ENCODE measurements at places on chromosomes 2 and 18.

GRCh38 chr2:188628989-188629752, 337.5 kb downstream of the GULP1 start:
- peak; percentile 65 for DNase-seq

GRCh38 chr18:59767732-59768131, 70.5 kb upstream of the CCBE1 start:
- no peak for DNase-seq

GRCh38 chr18:37568671-37569070, 3.1 kb upstream of the CELF4 start:
- no peak for DNase-seq

DNA sequence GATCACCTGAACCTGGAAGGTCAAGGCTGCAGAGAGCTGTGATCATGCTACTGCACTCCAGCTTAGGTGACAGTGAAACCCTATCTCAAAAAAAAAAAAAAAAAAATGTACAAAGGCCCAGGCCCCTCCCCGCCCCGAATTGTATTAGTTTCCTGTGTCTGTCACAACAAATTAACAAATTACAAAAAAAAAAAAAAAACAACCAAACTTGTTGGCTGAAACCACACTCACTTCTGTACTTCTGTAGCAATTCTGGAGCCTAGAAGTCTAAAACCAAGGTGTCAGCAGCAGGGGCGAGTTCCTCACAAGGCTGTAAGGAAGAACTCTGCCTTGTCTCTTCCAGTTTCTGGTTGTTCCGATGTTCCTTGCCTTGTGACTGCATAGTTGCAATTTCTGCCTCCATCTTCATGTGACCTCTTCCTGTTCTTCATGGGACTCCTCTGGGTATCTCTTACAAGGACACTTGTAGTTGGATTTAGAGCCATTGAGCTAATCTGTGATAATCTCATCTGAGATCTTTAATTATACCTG, 100.8 kb upstream of the ZSWIM2 start:
- DNase-seq: no peak

GRCh38 chr2:29920631-29921559, 491 bp downstream of the ALK start:
- DNase-seq: peak; percentile 60

DNA sequence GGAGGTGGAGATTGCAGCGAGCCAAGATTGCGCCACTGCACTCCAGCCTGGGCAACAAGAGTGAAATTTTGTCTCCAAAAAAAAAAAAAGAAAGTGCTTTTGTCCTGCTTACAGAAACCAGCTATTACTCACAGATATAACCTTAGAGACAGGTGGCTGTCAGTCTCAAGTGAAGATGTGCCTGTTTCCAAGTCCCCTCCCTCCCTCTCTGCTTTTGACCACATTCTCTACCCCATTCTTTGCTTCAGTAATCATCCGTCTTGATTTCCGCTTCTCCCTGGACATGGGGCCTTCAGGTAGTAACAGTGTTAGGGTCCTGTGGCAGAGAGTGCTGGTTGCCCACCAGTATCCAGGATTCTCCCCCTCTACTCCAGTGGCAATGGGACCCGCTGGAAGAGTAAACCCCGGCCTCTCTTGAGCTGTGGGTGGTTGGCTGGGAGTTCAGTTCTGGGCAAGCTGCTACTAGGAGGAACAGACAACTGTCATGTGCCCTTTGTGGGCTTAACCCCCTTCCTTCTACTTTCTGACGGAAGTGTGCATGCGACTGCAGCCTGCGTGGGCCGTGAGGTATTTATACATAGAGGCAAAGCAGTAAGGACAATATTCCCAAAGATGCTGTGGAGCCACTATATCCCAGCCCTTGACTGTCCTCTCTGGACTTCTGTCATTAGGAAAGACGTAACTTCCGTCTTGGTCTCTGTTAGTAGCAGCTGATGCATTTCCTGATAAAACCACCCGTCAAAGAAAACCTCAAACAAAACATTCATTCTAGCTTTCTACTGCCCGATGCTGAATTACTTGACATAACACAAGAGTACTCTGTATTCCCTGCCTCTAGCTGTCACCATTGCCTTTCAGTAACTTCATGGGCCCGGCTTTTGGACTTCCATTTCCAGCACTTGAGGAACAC, 17.8 kb downstream of the PDCL3 start:
- DNase-seq: no peak

- DNase-seq: no peak
These were observed 766.8 kb upstream of the FAM98A start for GRCh38 chr2:34365932-34366331.

- DNase-seq: no peak
These were observed 19.8 kb downstream of the CCT7 start for GRCh38 chr2:73253901-73254300.

DNA sequence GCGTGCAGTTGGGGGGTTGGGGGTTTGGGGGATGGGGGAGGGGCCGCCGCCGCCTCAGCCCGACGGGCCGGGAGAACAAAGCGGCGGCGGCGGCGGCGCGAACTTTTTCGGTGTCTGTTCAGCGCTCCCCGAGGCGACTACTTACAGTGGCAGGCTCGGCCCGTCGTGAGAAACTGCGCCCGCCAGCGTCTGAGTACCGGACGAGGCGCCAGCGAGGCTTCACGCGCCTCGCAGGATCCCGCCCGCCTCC, 172 bp downstream of the PRKD3 start:
- peak; percentile 91 for DNase-seq

DNA sequence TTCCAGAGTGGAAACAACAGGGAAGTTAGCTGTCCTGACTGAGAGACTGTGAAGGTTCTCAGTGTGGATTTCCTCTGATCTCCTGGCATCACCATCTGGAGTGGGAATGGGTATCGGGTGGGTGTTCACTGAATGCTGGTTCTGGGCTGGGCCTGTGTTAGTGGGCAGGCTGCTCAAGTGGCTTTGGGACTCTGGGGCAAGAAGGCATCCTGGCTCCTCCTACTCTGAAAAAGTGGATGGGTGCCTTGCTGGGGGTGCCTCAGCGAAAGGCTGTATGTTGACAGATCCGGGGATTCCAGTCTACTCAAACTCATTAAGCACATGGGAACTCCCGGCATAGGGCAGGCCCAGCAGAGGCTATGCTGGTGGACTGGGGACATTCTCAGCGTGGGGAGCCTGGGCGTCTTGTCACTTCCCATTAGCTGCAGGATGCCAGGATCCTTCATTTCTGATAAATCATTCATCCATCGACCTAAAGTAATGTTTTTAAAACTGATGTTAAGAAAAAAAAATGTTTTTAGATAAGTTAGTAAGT, 27.5 kb upstream of the CHRNA1 start:
- DNase-seq: no peak

GRCh38 chr2:42792087-42792582, 248 bp downstream of the HAAO start:
- no peak for DNase-seq

DNA sequence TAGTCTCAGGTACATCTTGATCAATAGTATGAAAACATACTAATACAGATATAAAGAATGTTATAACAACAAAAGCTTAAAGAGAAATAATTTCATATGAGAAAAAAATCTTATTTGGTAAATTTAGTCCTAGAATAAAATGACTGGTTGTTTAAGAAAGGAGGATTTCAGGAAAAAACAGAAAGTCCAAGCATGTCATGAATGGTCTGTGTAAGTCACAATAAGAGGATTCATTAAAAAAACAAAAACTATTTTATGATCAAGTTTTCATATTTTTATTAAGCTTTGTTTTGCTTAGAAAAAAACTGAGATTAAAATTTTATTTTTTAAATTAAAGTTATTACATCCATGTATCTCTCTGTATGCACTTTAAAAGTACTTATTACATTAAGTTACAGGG, 353.9 kb upstream of the SPHKAP start:
- no peak for DNase-seq

GRCh38 chr2:222307143-222307756, 8.5 kb upstream of the PAX3 start:
- DNase-seq: no peak

- DNase-seq: no peak
These were observed 115.9 kb upstream of the SYT4 start for GRCh38 chr18:43393174-43393573.

DNA sequence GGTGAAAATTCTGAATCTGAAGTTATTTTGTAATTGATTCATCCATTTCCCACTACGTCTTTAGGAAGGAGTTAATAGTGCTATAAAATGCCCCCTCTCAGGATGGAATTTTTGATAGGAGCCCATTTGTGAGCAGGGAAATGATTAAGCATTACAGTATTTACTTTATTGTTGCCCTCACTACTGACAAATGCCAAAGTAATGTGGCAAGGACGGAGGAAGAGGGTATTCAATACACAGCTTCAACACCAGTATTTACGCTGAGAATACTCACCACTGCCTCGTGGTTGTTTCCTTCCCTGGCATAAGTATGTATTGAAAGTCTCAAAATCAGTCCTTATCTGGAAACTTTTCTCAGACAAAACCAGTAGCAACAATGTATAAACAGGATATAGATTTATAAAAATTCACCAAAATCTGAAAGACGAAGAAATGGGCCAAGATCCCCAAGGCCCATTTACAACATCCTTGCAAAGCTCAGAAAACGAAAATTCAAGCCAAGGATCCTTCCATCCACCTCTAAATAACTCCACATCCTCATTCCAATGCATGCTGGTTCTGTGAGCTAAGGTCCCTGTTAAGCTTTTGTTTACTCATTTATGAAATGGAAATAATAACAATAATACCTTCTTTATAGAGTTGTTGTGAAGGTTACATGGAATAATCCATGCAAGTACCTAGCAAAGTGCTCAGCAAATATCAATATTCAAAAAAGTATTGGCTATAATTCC, 29.3 kb downstream of the FEZ2 start:
- no peak for DNase-seq

DNA sequence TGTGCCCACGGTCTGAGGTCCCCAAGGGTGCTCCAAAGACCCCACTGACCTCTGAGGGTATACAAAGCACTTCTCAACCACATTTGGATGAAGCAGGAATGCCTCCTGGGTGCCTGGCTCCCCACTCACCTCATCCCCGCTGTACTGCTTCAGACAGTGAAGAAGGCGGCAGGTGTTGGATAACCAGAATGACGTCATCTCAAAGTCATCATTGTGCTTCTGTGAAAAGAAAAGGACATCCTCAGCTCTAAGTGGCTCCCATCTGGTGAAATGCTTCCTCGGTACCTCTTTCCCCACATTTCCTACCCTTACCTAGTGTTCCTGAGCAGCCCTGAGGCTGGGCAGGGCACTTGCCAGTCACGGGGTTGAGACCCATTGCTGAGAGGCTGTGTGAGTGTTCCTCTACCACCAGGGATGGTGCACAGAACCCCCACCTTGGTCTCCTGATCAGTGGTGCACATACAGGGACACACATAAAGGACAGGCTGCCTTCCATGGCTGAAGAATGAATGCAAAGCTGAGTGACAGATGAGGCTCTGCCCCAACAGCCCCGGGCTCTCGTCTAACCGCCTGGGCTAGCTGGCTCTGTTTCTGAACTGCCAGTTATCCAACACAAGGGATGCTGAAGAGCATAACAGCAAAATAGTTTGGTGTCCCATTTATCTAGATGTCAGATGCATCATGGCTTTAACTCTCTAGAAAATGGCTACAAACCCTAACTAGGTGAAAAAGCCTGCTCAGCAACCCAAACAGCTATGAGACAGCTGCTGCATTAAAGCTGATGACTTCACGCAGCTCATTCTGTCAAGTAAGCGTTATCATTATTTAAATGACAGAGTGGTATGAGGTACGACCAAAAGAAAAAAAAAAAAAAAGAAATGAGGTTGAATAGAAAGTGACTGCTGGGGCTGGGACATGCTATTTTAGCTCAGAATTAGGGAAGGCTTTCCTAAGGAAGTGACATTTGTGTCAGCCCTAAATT, 28.2 kb upstream of the ACAA2 start:
- no peak for DNase-seq

GRCh38 chr2:221310730-221311129, 261.4 kb downstream of the EPHA4 start:
- DNase-seq: no peak

- no peak for DNase-seq
These were observed 102.5 kb downstream of the RIT2 start for GRCh38 chr18:43012951-43013350.

- DNase-seq: no peak
These were observed 62.7 kb downstream of the RTP5 start for GRCh38 chr2:241931976-241932898.

DNA sequence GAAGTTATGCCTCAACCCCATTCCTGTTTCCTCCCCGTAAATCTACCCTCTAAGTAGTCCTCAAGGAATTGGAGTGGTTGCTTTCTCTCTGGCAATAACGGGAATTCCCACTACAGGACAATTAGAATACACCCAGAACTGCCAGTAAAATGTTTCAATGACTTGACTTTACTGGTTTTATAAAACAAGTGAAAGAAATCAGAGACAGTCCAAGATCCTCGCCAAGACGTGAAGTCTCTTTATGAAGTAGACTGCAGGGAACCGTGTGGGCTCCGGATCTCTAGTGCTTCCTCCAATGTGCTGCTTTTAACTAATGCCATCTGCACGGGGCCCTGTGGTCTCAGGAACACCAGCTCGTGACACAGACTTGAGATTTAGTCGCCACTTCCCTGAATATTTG, 101.4 kb downstream of the CPO start:
- DNase-seq: no peak

DNA sequence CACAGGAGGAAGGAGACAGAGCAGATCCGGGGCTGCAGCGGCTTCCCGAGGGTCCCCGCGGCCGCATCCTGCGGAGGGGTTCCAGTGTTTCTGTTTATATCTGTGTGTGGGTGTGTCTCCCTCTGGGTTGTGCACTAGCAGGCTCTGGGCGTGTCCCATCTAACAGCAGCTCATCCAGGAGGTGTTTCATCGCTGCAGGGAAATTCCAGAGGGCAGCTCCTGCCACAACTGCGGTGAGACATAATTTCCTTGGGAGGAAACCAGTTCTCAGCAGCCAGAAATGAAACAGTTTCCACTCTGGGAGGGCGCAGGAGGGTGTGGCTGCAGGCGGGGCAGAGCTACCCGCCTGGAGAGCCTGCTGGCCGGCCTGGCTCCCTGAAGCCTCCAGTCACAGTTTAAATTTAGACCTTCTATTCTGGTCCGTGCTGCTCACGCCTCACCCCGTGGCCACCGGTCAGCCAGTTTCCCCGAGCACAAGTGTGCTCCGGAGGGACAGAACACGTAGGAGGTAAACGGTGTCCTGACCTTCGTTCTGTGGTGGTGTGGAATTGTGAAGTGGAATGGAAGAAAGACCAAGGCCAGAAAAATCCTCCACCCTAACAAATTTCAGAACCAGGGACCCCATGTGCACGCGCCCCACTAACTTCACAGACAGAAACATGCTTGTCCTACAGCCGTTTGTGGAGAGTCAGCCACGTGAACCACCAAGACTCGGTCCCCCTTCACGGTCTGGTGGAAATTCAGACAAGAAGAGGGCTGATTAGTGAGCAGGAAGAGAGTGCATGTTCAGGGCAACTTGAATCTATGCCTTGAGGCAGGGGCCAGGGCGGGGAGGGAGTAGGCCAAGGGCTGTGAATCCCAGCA, 50.2 kb downstream of the TEX44 start:
- DNase-seq: peak; percentile 88

DNA sequence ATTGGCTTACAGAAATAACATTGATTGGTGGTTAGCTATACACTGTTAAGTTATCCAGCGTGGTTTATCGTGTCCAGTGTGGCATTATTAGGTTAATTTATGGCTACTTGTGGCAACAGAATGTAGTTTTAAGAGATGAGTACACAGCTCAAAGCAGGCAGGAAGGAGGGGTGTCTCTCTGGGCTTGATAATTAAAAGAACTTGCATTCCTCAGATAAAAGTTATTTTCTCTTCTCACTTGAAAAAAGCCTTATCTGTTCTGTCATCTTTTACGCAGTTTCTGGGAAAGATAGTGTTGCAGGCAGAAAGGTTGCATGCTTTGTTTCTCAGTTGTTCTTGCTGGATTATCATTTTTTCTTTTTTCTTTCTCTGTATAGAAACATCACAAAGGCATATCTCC, 154.4 kb upstream of the COL3A1 start:
- DNase-seq: no peak

GRCh38 chr2:773256-774160, 96.3 kb upstream of the TMEM18 start:
- no peak for DNase-seq

GRCh38 chr2:233990261-233990798, 60.2 kb upstream of the SPP2 start:
- DNase-seq: no peak

Data from sciatic nerve (tissue), 2 donors.